Posterior cingulate gyrus (tissue), 11 donors: ENCODE measurements at places on chromosomes 4 and X.

DNA sequence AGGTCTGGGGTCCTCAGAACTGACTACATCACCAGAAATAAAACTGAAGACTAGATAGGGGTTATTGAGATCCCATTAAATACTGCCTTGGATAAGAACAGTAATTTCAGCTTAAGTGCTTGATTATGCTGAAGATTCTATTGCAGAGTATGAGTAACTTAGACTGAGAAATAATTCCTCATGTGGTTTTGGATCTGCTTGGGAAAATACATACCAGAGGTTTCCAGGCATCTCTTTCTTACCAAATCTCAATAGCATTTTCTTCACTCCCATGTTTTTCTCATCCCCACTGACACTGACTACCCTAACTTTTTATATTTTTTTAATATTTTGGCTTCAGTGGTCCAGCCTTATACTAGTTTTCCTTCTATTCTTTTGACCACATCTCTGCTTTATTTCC, 92.0 kb upstream of the TEX13D start:
- DNase-seq = no peak

- DNase-seq = no peak
Measured at GRCh38 chrX:32137525-32137924, 1065.7 kb upstream of the FTHL17 start.

- DNase-seq = peak; percentile 19
Measured at GRCh38 chr4:150583287-150584110, 1.5 kb downstream of the MAB21L2 start.

DNA sequence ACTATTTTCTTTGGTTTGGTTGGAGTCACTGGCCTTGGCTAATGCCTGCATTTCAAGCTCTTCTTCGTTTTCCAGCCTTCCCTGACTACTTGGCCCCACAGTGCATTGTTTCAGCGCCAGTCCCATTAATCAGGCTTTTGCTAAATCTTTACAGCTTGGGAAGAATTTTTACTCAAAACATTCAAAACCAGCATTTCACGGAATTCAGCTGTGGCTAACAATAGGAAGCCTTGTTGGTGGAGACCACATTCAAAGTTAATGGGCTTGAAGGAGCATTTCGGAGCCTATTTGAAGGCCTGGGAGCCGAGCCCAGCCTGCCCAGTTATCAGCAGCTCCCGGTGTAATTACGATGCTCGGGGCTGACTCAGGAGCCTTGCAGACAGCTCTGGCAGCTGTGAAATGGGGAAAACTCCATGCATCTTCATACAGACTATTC, 30.8 kb upstream of the VCX2 start:
- DNase-seq = no peak

GRCh38 chr4:2296631-2297601, 35.0 kb upstream of the MXD4 start:
- no peak for DNase-seq

DNA sequence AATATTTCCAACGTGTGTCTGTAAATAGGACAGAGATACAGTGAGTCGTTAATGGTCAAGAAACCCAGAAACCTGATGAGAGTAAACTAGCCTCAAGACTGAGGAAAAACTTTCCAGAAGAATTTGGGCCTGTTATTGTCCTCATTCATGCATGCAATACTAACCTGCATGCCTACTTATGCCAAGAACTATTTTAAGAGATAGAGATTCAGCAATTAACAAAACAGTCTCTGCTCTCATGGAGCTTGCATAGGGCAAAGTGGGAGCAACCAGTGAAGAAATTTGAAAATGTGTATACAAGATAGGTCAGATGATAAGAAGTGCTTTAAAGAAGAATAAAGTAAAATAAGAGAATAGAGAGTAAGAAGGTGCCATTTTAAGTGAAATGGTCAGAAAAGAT, 66.1 kb upstream of the FRG1 start:
- DNase-seq = no peak

DNA sequence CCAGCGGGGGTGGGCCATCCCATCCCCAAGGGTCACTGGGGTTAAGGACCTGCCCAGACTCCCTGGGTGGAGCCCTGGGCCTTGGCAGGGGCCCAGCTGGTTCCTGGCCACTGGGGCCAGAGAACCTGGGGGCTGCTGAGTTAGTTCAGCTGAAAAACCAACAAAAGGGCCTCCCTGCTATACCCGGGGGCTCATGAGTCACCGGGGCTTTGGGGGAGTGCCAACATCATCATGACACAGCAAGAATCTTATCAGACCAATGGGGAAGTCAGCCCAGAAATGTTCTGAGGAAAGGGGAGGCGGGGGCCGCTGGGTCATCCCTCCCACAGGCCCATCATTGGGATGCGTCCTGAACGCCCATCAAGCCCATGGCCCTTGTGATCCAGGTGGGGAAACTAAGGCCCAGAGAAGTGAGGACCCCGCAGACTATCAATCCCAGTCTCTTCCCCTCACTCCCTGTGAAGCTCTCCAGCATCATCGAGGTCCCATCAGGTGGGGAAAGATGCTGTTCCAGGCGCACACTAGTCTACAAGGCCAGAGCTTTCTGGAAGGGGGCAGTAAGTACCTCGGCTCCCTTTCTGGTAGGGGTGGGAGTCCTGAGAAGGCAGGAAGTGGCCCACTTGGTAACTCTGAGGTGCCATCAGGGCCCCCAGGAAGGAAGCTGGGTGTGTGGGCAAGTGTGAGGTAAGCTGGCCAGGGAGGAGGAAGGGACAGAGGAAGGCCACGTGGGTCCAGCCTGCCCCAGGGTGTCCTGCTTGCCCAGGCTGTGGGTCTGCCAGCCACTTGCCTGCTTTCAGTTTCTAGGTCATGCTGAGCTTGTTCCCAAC, 4.5 kb downstream of the G6PD start:
- DNase-seq = no peak

- DNase-seq = no peak
Measured at GRCh38 chrX:77174680-77175519, 272.3 kb upstream of the FGF16 start.

- DNase-seq = peak; percentile 59
Measured at GRCh38 chr4:169269916-169270809, 593 bp downstream of the SH3RF1 start.

- DNase-seq = no peak
Measured at GRCh38 chrX:115266300-115266699, 23.2 kb upstream of the LUZP4 start.

DNA sequence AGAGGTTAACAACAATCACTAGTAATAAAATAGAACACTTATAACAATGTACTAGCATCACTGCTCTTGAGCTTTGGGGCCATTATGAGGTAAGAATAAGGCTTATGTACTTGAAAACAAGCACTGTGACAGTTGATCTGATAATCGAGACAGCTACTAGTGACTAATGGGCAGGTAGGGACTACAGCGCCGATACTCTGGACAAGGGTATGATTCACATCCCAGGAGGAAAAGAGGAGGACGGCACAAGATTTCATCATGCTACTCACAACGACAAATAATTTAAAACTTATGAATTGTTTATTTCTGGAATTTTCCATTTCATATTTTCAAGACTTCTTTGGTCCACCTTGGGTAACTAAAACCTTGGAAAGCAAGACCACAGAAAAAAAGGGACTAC, 62.3 kb downstream of the FAM184B start:
- no peak for DNase-seq

DNA sequence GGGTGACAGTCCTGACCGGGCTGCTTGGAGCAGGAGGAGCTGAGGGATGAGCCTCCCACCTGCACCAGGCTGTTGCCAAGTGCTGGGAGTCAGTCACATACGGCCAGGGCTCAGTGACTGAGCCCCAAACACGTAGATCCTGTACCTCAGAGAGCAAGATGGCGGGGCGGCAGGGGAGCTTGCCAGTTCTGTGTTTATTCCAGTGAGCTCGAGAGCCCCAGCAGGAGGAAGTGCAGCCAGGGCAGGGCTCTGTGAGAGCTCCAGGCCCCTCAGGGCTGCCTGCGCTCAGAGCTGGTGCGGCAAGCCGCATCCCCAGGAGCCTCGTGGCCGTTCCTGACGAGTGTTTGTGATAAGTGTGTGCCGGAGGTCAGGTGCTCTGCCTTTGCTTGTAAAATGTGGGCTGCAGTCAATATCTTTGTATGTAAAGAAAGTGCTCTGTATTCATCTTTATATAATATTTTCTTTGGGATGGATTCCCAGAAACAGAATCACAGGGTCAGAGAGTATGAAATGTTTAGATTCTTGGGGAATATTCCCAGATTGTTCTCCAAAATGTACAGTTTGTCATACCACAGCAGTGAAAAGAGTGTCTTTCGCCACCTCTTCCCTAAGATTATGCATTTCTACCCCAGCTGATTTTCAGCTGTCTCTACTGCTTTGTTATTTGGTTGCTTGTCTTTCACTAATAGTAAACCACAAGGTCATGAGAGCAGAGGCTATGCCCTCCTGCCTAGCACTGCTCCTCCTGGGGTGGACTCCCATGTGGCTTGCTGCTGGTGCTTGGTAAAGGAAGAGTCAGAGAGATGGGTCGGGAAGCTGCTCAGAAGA, 50.3 kb downstream of the NELFA start:
- no peak for DNase-seq

DNA sequence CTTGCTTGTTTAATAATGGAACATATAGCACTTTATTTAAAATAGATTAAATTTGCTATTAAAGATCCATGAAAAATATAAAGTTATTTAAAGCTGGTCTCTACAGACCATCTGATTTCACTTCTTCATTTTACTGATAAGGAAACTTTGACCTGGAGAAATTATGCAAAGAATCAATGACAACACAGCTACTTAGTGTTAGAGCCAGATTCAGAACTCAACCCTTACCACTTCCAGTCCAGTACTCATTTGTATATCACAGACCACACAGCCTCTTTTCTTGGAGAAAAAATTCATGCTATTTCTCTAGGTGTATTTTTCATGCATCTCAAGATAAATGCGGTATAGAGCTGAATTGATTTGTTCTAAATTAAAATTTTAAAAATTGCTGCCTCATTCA, 34.0 kb downstream of the WDFY3 start:
- no peak for DNase-seq

GRCh38 chr4:121034017-121034416, 38.3 kb downstream of the NDNF start:
- no peak for DNase-seq

GRCh38 chrX:3450881-3451570, 104.6 kb upstream of the MXRA5 start:
- DNase-seq = no peak

DNA sequence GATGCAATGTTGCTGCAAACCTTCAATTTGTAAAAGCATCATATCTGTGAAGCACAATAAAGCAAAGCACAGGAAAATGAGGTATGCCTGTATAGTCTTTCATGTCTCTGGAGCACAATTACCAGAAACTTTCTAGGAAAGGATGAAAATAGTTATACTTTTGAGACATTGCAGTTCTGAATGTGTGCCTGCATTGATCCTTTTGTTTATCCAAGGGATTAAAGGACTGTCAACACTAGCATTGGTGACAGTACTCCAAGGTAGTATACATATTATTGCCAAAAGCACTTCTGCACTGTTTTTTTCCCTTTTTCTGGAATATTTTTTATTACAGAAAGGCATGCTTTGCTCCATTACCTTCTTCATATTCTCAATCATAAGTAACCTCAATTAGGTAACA, 476.0 kb downstream of the GABRG1 start:
- no peak for DNase-seq

DNA sequence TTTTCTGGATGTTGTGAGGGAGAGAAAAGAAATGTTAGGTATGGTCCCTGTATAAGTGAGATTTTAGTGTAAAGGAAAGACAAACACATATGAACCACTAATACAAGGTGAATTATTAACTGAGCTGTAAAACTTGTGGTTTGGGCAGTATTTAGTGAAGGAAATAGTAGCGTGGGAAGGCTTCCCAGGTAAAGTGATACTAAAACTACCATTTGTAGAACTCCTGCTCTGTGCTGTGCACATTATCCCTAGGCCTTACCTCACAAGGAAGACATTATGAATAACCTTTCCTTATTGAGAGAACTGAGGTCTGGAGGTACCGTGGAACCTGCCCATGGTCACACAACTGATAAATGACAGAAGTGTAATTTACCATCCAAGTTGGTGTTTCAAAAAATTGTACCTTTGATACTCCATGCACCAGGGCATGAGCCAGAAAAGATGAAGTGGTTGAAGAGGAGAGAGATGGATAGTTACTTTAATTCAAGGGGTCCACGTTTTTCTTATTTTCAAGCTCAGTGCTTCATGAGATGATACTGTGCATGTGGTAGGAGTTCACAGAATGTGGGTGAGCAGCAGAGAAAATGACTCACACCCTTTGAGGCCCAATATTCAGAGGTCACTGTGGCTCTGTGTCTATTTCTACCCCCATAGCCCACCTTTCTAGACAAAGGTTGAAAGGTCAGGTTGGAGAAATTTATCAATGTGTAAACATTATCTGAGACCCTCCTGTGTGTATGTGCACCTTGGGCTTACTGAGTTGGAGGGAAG, 2.6 kb upstream of the VSIG4 start:
- no peak for DNase-seq

GRCh38 chr4:244471-244870, 60.8 kb downstream of the ZNF732 start:
- DNase-seq = no peak

GRCh38 chr4:51906167-51906958, 63.4 kb downstream of the DCUN1D4 start:
- DNase-seq = no peak

GRCh38 chrX:24465532-24465865, 413 bp downstream of the PDK3 start:
- DNase-seq = no peak

- DNase-seq = peak; percentile 14
Measured at GRCh38 chrX:38513112-38513742, 48.1 kb upstream of the TSPAN7 start.

DNA sequence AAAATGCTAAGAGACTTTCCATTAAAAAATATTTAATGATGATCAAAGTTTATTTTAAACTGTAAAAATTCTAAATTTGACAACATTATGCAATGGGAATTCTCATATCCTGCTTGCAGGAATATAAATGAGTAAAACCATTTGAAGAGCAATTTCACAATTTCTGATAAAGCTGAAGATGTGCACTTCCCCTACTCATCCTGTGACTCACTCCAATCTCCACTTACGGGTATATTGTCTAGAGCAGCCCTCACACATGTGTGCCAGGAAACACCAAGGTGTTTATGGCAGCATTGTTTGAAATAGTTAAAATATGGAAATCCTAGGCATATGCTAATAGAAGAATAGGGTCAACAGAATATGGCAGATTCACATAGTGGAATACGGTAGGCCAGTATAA, 158.4 kb downstream of the PDHA2 start:
- DNase-seq = no peak

DNA sequence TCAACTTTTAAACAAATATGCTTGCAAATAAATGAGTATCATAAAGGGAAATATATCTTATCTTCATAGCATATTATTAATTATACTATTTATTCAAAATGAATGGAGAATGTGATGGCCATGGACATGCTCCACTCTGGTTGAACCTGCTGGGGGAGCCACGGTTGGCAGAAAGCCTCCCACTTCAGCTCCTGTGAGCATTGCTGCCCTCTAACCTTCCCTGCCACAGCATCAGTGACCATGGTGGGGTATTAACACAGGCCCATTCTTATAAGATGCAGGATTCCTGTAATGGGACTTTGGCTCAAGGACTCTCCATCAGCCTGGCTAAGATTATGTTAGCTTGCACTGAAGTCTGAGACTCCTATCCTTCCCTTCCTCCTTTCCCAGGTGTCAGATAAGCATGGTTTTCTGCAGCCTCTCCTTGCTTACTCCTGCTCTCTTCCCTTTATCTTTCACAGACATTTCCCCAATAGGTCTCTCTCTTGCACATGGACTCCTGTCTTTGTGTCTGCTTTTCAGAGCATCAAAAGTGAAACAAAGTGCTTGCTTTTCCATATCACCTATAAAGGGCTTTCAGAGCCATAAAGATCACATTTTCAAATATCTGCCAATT, 4.9 kb upstream of the ABRAXAS1 start:
- no peak for DNase-seq
